D341Med (cell line): ENCODE measurements at places on chromosomes 3 and 15.

GRCh38 chr3:193638833-193639232 is 45.8 kb downstream of the OPA1 start:
- DNase-seq = no peak

DNA sequence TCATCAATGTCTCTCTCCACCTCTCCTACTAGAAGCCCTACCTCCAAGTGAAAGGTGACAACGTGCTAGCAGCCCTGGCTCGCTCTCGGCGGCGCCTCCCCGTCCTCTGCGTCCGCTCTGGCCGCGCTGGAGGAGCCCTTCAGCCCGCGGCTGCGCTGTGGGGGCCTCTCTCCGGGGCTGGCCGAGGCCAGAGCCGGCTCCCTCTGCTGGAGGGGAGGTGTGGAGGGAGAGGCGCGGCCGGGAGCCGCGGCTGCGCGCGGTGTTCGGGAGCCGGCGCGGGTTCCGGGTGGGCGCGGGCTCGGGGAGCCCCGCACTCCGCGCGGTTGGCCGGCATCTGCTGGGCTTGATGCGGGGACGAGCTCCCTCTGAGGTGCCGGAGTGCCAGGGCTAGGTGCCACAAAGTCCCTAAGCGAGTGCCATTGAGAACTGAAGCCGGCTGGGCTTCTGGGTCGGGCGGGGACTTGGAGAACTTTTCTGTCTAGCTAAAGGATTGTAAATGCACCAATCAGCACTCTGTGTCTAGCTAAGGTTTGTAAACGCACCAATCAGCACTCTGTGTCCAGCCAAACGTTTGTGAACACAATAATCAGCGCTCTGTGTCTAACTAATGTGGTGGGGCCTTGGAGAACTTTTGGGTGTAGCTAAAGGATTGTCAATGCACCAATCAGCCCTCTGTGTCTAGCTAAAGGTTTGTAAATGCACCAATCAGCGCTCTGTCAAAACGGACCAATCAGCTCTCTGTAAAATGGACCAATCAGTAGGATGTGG is 84.8 kb upstream of the ARRDC4 start:
- no peak for DNase-seq

- no peak for DNase-seq
Observed at GRCh38 chr3:159825216-159825854, 163.3 kb upstream of the IL12A start.

- no peak for DNase-seq
Observed at GRCh38 chr3:171237009-171237385, 210.5 kb upstream of the SLC2A2 start.

- DNase-seq = no peak
Observed at GRCh38 chr15:29613951-29614382, 208.3 kb downstream of the TJP1 start.

DNA sequence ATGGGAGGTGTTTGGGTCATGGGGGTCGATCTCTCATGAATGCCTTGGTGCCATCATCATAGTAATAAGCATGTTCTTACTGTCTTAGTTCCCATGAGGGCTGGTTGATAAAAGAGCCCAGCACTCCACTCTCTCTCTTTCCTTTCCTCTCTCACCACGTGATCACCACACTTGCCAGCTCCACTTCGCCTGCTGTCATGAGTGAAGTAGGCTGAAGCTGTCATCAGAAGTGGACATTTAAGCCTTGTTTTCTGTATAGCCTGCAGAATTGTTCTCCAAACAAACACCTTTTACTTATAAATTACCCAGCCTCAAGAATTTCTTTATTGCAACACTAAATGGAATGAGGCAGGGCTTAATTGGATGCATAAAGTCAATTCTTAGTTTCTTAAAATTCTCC is 6.1 kb downstream of the OR5H1 start:
- DNase-seq = no peak

DNA sequence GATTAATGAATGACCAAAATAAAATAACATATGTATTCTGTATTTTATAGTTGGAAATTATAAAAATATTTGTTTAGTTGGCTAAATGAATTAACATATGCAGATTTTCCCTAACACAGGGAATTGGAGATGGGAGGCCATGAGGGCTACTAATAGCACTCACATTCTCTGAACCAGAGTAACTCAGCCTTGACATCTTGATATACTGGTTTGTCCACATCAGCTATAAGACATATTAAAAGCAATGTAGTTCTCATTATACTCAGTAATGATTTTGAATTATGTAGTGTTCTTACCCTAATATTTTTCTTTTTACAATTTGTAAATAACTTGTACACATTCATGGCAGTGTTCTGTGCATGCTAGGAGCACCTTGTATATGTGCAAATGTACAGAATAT is 255.9 kb downstream of the EPHA6 start:
- no peak for DNase-seq
